Activated CD4-positive, alpha-beta T cell treated with anti-CD3 and anti-CD28 coated beads, Interleukin-2, Interleukin-6, amounts not matched to agents 100 ng/mL and 50 ng/mL, durations not matched to agents 16 hours and 8 hours (primary cell): ENCODE measurements at places on chromosomes 1 and 21.
A peak's percentile ranks its signal among the peaks of the same experiment; 100 is the strongest.

- DNase-seq: peak; percentile 28
These were observed 157.4 kb downstream of the TNFSF18 start for GRCh38 chr1:172893146-172893841.

DNA sequence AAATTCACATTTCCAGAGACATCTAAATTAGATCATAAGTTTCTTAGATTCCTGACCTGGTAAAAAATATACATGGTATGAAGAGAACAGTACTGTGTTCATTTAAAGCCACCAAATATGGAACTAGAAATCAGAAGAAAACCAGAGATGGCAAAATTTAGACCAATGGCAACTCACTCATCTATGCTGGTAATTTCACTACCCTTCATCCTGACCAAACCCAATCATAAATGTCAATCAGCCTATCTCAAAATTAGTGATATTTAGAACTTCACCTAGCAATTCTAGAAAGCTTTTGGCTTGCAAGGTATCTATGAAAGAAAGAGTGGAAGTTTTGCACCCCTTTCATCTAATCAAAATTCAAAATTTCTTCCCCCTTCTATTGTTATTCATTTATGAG is 107.7 kb downstream of the NIBAN1 start:
- peak; percentile 53 for DNase-seq

- DNase-seq: no peak
These were observed 39.7 kb downstream of the SLC35A3 start for GRCh38 chr1:100009458-100009857.

GRCh38 chr1:219773775-219774174 is 154.6 kb downstream of the SLC30A10 start:
- DNase-seq: no peak

DNA sequence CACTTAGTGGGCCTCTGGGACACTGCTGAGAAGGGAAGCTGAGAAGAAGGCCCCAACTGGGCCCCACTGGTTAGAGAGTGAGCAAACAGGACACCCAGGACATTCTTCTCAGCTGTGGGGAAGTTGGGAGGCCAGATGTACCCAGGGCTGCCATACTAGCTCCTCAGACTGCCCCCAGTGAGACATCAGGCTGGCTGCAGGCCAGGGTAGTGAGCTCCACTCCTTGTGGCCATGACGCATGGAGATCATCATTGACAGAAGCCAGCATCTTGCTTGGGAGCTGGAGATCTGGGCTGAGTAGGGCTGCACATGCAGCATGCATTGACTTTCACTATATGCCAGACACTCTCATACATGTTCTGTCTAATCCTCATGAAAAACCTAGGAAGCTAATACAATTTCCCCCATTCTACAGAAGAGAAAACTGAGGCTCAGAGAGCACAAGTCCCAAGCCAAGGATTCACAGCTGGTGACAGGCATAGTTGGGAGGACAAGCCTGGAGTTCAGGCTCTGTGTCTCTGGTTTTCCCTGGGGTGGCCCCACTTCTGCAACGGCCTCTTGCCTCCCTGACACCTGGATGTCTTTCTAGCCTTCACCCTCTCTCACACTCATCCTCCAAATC is 24.1 kb upstream of the MYCL start:
- no peak for DNase-seq

DNA sequence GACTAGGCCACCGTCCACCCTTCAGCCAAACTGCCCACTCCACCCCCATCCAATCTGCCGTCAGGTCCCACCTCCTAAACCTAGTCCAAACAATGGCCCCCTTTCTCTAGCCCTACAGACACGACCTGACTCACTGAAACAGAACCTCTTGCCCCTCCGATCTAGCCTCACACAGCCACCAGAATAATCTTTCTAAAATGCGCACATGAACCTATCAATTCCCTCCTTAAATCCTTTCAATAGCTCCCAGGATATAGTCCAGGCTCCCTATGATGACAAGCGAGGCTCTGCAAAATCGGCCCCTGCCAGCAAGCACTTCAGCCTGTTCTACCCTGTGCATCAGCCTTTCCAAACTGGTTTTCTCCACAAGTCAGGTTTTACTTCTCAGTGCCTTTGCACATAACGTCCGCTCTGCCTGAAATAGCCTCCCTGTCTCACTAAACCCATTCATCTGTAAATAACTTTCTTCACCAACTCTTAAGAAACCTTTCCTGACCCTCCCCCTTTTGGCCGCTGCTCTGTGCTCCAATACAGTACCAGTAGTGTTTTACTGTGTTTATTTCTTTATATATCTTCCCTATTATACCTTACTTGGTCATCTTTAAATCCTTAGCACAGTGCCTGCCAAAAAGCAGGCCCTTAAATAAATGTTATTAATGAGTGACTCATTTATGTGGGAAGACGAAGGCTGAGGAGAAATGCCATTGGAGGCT is 9.0 kb upstream of the CDC20 start:
- DNase-seq: no peak

GRCh38 chr1:47554901-47555300 is 117.1 kb downstream of the FOXD2 start:
- no peak for DNase-seq

- no peak for DNase-seq
These were observed 30.1 kb downstream of the SH3BGR start for GRCh38 chr21:39481886-39482285.

GRCh38 chr1:215583185-215583749 is 16.2 kb downstream of the KCTD3 start:
- no peak for DNase-seq

DNA sequence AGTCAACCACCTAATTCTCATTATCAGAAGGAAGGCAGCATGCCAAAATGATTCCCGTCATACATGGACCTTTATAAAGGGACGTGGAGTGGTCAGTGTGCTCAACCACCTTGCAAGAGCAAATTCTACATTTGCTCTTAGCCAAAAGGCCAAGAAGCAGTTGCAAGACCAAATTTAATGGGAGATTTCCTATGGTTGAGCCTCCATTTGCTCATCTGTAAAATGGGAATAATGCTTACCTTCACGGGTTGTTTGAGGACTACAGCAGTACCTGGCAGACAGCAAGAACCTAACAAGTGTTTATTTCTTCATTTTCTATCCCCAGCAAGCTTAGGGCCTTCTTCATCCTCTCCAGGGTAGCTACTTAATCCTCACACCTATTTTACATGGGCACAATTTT is 17.4 kb upstream of the PADI4 start:
- no peak for DNase-seq

DNA sequence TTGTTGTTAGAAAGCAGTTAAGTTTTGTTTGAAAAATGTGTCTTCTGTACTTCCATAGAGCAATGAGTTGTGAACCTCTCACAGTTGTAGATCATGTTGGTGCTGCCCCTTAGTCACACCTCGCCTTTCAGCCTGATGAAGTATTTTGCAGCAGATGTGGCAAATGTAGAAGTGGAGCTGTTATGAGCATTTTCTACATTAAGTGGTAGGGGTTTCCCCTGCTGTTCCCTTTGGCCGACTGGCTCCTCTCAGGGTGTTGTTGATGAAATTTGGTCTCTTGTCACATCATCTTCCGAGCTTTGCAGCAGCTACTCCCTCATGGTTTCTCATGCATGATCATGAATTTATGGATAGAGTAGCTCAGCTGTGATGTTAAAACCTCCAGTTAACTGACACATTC is 33.6 kb upstream of the DENND1B start:
- no peak for DNase-seq

DNA sequence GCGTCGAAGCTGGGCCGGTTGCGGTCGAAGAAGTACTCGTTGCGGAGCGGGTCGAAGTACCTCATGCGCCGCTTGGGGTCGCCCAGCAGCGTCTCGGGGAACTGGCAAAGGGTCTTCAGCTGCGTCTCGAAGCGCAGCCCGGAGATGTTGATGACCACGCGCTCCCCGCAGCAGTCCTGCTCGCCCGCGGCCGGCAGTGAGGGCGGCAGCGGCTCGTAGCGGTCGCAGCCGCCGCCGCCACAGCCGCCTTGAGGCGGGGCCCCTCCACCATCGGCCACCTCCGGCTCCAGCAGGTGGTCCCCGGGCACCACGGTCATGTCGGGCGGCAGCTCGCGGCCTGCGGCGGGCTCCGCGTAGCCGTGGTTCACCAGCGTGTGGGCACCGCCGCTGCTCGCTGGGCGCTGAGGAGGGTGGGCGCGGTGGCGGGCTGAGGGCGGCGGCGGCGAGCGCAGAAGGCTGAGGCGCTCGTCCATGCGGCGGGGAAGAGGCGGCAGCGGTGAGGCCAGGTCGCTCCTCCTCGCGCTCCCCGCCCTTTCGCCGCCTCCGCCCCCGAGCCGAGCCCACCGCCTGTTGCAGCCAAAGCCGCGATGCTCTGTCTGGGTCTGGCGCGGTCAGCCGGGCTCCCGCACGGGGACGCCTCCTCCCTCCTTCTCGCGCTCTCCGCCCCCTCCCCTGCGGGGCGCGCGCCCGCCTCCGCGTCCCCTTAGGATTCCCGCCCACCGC is at the start of gene KCNA3:
Gene KCNA3, minus strand, starts transcription at position 604 of the 723 bp plus-strand sequence. Its CDS starts 131 bp downstream, at position 473.
- peak; percentile 86 for DNase-seq

GRCh38 chr1:167430134-167430848 is 88.0 kb downstream of the CD247 start:
- no peak for DNase-seq

DNA sequence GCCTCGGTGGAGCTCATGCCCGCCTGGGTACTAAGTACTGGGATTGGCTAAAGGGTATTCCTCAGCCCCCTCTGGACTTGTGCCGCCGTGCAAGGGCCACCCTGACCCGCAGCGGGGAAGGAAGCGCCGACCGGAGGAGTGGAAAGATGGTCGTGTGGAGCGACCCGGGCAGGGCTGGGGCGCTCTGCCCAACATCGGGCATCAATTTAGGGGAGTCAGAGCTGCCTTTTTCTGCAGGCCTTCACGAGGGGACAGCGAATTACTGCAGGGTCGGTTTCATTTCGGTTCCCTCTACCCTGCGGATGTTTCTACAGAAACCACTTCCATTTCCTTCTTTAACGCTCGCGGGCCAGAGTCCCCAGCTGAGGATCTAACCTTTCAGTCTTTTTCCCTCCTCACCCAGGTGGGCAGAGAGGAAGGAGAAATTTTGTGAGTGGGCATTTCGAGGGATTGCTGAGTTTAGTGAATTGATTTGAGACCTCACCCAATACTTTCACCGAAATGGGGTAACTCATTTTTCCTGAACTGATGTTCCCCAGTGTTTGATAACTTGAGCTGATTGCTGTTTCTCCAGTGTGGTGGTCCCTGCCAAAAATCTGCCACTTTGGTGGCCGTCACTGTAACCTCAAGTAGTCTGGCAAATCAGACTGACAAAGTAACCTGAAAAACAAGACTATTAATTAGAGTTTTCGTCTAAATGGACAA is 1.1 kb downstream of the TOR1AIP1 start:
- DNase-seq: no peak

DNA sequence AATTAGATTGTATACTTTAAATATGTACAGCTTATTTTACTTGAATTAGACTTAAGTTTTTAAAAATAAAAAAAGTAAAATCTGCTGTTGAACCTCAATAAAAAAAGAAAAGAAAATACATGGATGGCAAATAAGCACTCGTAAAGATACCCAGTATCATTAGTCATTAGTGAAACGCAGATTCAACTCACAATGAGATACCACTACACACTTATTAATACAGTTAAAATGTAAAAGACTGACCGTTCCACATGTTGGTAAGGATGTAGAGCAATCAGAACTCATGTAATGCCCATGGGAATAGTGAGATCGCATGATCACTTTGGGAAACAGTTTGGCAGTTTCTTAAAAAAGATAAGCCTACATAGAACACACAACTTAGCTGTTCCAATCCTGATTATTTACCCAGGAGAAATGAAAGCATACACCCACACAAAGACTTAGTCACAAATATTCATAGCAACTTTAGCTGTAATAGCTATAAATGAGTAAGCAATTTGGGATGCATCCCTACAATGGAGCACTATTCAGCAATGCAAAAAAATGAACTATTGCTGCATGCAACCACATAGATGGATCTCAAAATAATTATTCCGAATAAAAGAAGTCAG is 7.3 kb downstream of the SH2D1B start:
- no peak for DNase-seq

DNA sequence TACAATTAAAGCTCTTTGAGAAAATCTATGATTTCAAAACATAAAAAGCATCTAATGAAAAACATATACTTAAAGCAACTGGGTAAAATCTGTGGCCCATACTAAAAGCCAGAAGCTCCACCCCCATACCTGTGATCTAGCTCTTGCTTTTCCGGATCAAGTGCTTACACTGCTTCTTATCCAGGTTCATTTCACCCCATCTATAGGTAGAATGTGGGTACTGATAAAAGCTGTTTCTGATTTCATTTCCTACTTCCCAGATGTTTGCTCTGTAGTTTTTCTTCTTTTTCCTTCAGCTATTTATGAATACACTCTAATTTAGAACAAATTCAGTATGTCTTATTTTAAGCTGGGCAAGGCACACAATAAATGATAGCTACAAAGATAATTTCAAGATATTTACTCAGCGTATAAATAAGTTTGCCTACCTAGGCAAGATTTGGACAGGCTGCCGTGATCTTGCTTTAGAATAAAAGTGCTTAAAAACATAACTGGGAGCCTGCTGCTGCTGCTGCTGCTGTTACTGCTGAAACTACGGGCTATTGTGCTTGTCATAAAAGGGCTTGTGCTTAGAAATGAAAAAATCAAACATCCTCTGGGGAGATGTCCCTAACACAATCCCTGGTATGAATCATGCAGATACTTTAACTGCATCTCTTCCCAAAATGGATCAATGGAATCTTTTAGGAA is 2.1 kb downstream of the SIPA1L2 start:
- DNase-seq: peak; percentile 28

- no peak for DNase-seq
These were observed 70.4 kb upstream of the SAMSN1 start for GRCh38 chr21:14616380-14617039.

DNA sequence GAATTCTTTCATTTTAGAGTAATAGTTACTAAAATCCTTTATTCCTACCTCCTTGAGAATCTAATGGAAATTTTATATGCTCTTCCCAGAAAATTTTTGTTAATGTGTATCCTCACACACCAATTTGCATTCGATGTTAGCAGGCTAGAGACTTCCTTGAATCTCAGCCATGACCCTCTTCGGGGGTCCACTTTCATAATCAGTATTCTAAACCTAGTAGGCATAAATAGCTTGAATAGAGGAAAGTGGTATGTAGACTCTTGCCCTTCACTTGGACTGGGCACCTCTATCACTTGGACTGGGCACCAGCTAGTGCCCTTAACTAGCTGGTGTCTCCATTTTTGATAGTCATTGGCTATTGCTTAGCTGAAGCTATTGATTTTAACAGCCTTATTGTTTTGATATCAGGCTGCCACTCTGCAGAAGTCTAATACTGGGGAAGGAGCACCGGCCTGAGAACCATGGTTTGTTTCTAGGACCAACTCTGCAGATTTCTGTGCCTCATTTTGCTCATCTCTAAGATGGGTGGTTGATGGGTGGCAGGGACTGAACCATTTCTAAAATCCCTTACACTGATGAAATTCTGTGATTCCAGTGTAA is 42.8 kb downstream of the MRPL39 start:
- DNase-seq: no peak

DNA sequence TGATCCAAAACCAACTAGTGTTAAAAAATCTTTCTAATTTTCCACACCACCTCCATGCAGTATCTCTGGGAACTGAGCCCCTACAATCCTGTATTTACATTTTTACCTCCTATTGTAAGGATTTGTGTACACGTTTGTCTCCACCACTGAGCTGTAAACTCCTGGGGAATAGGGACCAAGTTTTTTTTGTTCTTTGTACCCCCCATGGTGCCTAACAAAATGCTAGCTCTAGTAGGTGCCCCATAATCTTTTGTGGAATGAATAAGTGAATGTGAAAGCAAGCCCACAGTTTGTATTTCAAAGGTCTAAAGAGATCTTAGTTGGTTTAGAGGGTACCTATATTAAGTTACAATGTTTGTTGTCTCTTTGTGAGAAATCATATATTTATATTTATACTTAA is 879 bp upstream of the WLS start:
- no peak for DNase-seq

GRCh38 chr1:175951627-175952026 is 208.2 kb upstream of the TNR start:
- DNase-seq: no peak

GRCh38 chr1:114081437-114082303 is 72.0 kb downstream of the SYT6 start:
- DNase-seq: no peak
